CD4-positive, alpha-beta T cell treated with Interleukin-15 for 4 hours (primary cell): ENCODE measurements at places on chromosomes 1 and 21.

DNA sequence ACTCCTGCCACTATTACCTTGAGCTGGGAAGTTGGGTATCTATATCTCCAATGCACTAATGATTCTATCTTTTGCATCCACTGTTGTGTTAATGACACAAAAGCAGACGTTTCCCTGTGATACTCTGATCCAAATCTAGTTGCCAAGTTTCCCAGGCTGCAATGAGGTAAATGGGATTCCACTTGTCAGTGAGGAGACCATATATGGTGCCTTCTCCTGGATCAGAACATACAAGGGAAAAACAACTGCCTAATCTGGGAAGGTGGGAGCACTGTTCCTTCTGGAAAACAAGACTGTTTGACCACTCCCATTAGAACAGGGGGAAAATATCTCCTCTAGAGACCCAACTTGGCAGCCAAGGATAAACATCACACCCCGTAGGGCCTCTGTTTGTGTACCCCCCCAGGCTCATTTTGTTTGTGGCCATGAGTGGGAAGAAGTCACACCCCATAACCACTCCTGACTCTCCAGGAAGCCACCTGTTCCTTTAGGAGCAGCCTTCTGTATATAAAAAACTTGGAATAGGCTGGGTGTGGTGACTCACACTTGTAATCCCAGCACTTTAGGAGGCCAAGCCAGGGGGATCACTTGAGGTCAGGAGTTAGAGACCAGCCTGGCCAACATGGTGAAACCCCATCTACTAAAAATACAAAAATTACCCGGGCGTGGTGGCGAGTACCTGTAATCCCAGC lies 28.5 kb upstream of the SLC6A9 start:
- no peak for DNase-seq

- no peak for DNase-seq
Measured at GRCh38 chr1:116164604-116165368, 53.6 kb downstream of the MAB21L3 start.

DNA sequence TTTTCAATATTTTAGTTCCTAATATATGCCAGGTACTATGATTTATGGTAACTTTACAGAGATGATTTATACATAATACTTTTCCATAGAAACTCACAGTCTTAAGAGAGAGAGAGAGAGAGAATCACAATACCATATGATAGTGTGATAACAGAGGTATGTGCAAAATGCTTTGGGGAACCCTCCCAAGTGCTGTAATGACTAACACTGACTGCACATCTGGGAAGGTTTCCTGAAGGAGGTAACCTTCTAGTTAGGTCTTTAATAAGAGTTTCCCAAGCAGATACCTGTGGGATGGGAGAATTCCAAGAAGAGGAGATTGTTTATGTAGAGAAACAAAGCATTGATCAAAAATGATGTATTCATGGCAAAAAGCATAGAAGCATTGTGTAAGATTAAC lies 34.6 kb upstream of the PIGC start:
- DNase-seq = no peak

DNA sequence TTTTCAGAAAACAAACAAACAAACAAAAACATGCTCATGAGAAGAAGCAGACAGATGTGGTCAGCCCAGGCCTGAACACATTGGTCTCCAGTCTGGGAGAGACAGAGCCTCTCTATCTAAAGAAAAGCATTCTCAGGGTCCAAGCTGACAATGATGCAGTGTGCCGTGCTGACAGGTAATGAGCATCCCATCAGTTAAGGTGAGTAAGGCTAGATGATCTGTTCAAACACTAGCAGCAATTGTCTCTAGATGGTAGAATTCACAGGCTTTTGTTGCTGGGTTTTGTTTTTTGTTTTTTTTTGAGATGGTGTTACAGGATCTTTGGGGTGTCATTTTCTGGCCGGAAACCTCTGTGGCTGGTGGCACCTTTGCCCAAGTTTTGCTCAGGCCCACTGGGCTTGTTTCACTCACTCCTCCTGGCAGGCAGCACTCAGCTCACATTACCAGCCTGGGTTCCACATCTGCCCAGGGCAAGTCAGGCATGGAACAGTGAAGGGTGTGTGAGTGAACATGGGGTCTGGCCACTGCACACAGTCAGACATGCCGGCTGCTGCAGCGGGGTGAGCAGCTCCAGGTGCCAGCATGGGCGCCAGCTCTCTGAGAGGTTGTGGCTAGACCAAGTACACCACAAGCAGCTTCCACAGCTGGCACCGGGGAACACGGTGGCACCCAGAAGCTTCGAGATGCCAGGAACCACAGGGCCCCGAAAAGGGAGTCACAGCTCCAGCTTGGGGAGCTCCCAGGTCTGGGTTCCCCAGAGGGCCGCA lies 2.5 kb upstream of the C1QA start:
- no peak for DNase-seq

DNA sequence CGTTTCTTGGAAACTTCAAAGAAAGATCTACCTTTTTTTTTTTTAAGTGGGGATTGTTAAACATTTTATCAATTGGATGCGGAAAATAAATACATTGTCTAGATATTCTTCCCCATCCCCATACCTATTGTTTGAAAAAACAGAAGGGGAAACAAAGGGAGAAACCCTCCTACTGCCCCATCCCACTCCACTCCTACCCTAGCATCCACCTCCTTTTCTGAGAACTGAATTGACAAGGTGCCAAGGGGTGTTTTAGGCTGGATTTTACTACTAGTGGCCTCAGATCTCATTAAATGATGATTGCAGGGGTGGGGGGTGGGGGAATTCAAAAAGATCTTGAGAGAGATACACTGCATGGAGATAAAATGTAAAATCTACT lies 2.6 kb downstream of the EDARADD start:
- no peak for DNase-seq

- no peak for DNase-seq
Measured at GRCh38 chr1:243933495-243933894, 83.5 kb upstream of the AKT3 start.

DNA sequence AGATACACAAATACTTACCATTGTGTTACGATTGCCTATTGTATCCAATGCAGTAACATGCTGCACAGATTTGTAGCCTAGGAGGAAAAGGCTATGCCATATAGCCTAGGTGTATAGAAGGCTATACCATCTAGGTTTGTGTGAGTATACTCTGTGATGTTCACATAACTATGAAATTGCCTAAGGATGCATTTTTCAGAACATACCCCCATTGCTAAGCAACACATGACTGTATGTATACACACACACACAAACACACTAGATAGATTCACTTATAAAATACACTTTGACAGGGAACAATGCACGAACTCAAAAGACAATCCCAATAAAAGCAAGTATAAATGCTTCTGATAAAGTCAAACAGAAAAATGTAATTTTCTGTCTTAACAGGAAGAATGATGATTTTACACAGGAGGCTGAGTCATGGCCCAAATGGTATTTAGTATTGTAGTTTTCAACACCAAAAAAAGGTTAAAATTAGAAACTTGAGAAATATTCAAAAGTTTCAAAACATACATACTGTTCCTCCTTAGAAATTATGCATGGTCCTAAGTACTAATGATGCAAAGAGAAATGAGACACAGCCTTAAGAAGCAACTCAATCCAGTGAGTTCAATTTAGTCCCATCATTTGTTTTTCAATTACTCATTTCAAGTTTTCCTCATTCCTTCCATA lies 12.2 kb downstream of the FH start:
- DNase-seq = no peak

- DNase-seq = no peak
Measured at GRCh38 chr1:109632671-109633346, 13.2 kb downstream of the AMPD2 start.

GRCh38 chr1:165828669-165829329 lies 1.4 kb downstream of the UCK2 start:
- DNase-seq = no peak

GRCh38 chr1:9510130-9510529 lies 29.1 kb upstream of the SLC25A33 start:
- DNase-seq = no peak

DNA sequence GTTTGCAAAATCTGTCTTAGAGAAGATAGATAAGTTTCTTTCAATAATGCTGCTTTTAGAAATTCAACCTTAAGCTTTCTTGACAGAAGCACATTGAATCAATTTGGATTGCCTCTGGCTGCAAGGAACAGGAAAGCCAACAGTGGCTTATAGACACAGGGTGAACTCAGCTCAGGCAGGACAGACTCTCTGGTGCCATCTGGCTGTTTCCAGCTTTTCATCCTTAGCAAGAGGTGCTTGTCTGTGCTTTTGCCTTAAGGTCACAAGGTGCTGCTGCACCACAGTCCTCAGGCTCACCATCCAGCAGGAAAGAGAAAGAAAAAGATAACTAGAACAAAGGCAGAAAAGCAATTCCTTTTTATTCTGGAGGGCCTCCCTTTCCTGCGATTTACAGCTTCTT lies 93.7 kb upstream of the ETS2 start:
- no peak for DNase-seq

- no peak for DNase-seq
Measured at GRCh38 chr21:27192281-27192949, 225.5 kb upstream of the ADAMTS5 start.

DNA sequence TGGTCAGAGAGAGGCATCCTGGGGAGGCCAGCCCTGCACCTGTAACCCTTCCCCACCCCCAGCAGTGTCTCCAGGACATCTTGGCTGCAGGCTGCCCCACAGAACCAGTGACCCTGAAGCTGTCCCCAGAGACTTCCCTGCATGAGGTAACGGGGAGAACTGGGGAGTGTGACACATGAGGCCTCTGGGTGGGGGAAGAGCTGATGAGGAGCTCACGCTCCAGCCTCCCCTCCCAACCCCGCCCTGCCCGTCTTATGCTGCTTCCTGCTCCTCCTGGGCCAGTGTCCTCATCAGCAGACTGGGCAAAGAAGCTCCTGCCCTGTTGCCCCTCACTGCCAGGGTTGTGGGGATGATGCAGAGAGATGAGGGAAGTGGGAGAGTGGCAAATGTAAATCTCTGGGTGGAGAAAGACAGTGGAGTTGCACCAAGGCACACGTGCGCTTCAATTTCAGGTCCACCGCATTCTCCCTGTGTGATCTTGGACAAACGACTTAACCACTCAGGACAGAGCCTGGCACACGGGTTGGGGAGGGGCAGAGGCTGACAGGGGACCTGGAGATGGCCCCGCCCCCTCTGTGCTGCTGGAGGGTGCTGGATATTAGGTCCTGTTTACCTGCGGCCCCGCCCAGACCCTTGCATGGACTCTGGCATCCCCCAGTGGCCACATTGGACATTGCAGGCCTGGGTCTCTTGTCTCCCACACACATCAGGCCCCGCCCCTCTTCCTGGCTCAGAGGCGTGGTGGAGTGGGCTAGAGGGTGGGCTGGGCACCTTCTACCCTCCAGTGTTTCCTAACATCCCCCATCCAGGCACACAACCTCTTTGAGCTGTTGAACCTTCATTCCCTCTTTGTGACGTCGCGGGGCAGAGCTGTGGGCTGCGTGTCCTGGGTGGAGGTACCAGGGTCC lies 12.3 kb downstream of the CLCNKB start:
- DNase-seq = peak; percentile 82

DNA sequence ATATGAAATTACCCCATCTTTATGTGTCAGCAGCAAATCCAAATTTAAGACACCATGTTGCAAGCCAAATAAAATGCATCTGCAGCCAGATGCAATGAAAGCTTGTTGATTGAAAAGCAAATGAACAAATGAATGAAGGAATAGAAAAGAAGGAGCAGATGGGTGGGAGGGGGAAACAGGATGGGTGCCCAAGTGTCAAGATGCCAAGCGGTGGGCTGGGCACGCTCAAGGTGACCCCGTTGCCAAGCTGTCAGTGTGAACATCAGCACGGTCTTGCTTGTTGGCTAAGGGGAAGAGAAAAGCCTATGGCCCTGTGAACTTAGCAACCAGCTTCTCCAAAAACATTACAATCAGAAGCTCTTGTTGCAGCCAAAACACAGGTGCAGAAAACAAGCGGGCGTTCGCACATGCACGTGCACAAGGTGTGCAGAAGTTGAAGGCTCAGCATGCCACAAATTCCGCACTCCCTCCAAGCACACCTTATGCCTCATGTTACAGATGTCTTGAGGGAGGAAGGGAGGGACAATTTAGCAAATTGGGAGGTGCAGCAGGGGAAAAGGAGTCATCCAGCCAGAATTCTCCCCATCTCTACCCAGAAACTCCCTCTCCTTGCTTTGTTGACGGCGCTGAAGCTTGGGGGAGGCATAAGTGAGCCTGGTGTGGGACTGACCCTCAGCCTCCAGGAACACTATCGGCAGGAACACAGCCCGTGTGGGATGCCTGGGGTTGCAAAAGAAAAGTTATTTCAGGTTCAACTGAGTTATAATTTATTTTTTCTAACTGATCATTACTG lies 62.4 kb downstream of the HIVEP3 start:
- no peak for DNase-seq

GRCh38 chr21:30563072-30563471 lies 2.0 kb upstream of the KRTAP19-7 start:
- DNase-seq = no peak

DNA sequence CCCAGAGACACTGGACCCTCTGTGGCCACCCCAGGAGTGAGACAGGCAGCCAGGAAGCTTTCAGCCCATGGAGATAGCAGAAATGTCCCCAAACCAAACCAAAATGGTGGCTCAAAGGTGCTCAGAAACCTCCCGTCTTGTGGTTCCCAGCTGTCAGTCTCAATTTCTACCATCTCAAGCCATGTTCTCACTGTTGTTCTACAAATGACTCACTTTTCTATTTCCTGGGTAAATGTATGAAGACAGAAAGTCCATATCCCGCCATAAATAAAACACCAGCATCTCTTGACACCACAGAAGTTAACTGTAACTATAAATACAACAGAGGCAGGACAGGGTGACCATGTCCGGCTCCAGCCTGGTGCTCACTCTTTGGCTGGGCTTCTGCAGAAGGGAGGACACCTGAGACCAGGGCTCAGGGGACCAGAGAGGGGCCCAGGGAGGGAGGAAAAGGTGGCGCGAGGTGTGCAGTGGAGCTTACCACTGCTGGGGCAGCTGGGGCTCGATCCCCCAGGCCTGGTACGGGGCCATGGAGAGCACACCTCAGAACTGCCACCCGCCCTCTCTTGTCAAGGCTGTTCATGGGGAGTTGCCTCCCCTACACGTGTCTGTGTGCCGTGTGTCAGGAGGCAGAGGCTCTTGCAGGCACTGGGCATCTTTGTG lies 43.6 kb downstream of the EPHB2 start:
- DNase-seq = no peak

GRCh38 chr1:93707956-93708355 lies 26.3 kb upstream of the BCAR3 start:
- no peak for DNase-seq

- DNase-seq = no peak
Measured at GRCh38 chr1:116891396-116892079, 18.2 kb upstream of the PTGFRN start.

GRCh38 chr1:18640228-18641004 lies 9.8 kb downstream of the PAX7 start:
- no peak for DNase-seq
